GM12878 (cell line): ENCODE measurements at places on chromosomes 16 and 17. TPM values are rescaled to one million over a fixed set of nuclear protein-coding genes. Genes with fewer than 3 reads are reported as not detected.

The EMC6 gene
- 166 and 170 TPM in 2 replicates for polyA plus RNA-seq

GRCh38 chr16:13153696-13154095, 252.3 kb downstream of the SHISA9 start:
- no peak for DNase-seq
- no peak overlapping the region for H3K4me3 ChIP-seq
- no peak overlapping the region for H3K27ac ChIP-seq
- no peaks in the 10 kb centered on the region for H3K4me1 ChIP-seq
- H3K27me3 ChIP-seq = no peaks in the 10 kb centered on the region
- H3K36me3 ChIP-seq = no peaks in the 10 kb centered on the region

DNA sequence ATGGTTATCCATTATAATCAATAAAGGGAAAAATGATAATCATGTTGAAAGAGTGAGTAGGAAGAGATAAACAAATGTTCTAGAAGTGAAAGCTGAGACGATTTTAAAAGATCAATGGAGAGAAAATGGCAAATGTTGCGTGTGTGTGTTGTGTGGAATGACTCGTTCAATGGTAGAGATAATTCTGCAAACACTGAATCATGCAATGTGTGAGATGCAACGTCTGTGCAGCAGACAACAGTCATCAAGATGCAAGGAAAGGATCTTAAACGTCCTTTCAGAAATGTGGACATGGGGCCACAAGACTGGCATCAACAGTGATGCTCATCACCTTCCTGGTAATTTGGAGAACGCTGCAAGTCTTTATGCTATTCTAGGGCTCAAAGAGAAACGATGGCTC, 124.4 kb downstream of the CDYL2 start:
- H3K27me3 ChIP-seq = no peaks in the 10 kb centered on the region
- peaks cover 26% of the 10 kb centered on the region for H3K4me1 ChIP-seq
- no peak overlapping the region for H3K27ac ChIP-seq
- DNase-seq = no peak
- no peak overlapping the region for H3K4me3 ChIP-seq

The MT4 gene
- polyA plus RNA-seq = not detected in 2 replicates

DNA sequence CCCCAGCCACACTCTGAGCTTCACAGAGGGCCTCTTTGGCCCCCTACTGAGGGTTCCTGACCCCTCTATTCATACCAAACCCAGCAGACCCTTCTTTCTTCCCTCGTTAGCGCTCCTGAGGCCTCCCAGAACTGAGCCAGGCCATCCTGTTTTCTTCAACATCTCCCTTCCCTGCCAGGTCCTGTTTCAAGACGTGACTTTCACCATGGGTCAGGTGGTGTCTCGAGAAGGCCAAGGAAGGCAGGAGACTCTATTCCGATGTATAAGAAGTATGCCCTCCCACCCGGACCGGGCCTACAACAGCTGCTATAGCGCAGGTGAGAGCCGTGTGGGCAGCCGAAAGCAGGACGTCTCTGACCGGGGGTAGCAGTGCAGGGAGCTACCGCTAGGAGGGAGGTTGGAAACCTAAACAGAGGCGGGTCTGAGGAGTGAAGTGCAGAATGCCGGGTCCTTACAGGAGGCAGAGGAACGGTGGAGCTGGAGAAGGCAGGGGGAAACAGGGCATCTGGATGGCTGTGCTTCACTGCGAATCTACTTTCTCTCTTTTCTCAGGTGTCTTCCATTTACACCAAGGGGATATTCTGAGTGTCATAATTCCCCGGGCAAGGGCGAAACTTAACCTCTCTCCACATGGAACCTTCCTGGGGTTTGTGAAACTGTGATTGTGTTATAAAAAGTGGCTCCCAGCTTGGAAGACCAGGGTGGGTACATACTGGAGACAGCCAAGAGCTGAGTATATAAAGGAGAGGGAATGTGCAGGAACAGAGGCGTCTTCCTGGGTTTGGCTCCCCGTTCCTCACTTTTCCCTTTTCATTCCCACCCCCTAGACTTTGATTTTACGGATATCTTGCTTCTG, 1.3 kb upstream of the SENP3 start:
- peak overlapping the region; percentile 92; the same call in 1 of the 2 replicates for H3K4me3 ChIP-seq
- 0 out of 2 replicates have a peak overlapping the region, but pooled peaks have one; percentile 2 for H3K27ac ChIP-seq
- peaks cover 37% of the 10 kb centered on the region for H3K4me1 ChIP-seq

- peaks cover 6% of the 10 kb centered on the region; the same call in 1 of the 2 replicates for H3K27me3 ChIP-seq
- H3K4me3 ChIP-seq = no peak overlapping the region
- no peak for DNase-seq
Measured at GRCh38 chr16:85393674-85394451, 219.3 kb upstream of the GSE1 start.

DNA sequence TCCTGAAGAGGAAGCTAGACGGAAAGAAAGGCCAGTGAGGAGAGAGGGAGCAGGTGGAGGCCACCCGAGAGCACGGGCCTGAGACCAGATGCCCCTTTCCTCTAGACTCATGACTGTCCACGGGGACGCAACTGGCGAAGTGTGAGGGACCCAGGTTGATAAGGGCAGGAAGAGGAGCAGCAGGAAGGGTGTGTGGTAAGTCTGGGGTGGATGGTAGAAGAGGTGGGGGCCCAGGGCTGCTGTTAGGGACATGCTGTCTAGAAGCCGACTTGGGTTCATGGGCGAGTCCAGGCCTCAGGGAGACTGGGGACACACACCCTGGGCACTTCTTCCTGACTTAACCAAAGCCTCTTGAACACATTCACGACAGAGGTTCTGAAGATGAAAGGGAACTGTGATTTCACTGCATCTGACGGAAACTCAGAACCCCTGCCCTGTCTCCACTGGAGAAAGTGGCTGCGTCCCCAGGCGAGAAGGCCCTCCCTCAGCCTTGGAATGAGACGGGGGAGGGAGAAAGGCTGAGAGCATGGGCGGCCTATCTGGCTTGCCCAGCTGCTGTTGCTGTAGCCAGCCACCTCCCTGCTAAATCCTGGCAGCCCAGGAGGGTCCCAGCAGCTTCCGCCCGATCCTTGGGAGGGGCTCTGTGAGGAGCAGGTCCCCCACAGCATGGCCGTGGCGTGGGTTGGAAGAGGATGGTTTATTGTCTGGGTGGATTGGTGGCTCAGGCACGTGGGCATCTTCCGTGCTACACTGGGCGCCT, 6.0 kb downstream of the HIC1 start:
- H3K27me3 ChIP-seq = no peaks in the 10 kb centered on the region
- H3K36me3 ChIP-seq = peaks cover 20% of the 10 kb centered on the region
- peaks cover 45% of the 10 kb centered on the region for H3K4me1 ChIP-seq
- no peak for DNase-seq
- H3K4me3 ChIP-seq = no peak overlapping the region
